ENCODE measurements at places on chromosomes 3 and 15.

- peak; percentile 8 for DNase-seq
These were observed 34.5 kb downstream of the ZFAND6 start for GRCh38 chr15:80093854-80094418.

DNA sequence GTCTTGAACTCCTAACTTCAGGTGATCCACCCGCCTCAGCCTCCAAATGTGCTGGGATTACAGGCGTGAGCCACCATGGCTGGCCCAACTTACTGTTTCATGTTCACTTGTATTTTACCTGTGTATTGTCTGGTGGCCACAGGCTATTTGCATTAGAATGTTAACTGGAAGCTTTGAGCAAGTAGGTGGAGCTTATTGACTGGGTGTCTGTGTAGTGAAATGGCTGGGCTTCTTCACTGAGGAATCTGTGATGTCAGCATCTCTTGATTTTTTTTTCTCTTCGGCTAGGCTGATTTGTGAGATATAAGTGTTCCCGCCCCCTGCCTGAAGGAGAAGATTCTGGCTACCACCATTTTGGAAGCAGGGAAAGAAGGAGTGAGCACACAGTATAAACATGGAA, 237.8 kb upstream of the PEX5L start:
- no peak for DNase-seq

DNA sequence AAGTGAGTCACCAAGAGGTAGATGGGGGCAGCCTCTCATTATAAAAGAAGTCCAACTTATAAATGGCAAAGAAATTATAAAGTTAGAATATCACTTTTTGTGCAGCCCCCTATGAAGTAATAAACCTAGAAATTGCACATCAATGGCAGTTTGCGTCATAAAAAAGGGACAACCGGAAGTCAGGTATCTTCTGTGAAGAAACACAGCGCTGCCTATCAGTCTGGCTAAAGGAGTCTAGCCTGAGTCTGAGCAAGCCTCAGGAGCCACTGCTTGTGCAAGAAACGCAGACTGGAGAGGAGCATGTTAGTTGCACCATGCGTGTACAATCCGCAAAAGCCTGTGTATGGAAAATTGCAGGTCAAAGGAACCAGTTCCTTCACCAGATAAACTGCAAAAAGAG, 178.4 kb downstream of the ARRDC4 start:
- DNase-seq: no peak

DNA sequence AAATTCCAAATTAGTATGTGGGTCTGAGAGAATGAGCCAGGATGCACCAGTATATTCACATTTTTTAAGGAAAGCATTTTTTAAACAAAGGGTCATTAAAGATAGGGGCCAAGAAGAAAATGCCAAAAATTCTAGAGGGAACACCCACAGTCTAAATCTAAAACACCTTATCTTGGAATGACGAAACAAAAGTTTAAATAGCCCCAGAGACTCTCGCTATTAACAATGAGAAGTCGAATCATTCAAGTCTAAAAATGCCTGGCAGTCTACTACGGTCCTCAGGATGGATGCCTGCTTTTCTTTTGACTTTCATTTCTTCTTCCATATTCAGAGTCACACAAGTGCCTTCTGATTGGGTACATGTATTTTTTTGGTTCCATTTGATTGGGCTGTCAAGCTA, 66.3 kb downstream of the SSUH2 start:
- no peak for DNase-seq

DNA sequence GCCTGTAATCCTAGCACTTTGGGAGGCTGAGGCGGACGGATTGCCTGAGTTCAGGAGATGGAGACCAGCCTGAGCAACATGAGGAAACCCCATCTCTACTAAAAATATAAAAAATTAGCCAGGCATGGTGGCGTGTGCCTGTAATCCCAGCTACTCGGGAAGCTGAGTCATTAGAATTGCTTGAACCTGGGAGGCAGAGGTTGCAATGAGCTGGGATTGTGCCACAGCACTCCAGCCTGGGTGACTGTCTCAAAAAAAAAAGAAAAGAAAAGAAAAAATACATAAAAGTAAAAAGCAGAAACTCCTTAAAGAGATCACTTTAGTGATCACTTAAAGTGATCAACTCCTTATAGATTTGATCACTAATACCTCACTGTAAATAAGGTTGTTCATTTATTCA, 78.0 kb downstream of the GMPS start:
- DNase-seq: no peak

- no peak for DNase-seq
These were observed 14.2 kb downstream of the IQGAP1 start for GRCh38 chr15:90402223-90402622.

DNA sequence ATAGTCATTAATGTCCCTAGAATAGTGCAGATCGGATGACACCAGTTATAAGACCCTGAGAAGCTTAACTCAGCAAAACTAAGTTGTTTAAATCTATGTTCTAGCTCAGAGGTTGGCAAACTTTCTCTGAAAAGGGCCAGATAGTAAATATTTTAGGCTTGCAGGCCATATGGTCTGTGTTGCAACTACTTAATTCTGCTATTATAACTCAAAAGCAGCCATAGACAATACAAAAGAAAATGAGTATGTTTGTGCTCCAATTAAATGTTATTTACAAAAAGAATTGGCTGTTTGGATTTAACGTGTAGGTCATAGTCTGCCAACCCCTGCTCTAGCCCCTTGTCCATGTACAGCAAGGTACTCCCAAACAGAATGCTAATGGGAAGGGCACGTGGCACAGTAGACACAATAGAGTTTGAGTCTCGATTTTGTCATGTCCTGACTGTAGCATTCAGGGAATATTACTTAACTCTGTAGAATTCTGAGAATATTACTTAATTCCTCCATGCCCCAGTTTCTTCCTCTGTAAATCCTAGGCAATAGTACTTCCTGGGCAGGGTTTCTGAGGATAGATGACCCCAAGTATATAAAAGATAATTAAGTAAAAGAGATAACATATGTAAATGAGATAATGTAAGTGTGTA, 70.5 kb upstream of the ATP2C1 start:
- DNase-seq: no peak

- DNase-seq: no peak
These were observed 13.0 kb downstream of the ZIC1 start for GRCh38 chr3:147422196-147422595.

DNA sequence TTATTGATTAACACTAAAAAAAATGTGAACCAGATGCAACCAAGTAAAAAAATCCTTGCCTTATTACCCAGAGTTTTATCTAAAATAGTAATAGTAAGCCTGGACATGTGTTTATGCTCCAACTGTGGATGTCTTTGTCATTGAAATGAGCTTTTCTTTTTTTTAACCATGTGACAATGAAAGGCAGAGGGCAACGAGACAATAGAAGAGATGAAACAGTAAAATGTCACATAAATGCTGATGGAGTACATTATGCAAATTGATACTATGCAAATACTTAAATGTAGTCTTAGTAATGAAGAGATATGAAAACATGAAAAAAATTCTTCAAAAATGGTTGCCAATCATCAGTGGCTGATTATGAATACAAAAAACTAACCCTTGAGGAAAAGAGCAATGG, 20.5 kb upstream of the CHMP2B start:
- DNase-seq: no peak

- DNase-seq: no peak
These were observed 106.5 kb downstream of the ZNF609 start for GRCh38 chr15:64566629-64567427.

DNA sequence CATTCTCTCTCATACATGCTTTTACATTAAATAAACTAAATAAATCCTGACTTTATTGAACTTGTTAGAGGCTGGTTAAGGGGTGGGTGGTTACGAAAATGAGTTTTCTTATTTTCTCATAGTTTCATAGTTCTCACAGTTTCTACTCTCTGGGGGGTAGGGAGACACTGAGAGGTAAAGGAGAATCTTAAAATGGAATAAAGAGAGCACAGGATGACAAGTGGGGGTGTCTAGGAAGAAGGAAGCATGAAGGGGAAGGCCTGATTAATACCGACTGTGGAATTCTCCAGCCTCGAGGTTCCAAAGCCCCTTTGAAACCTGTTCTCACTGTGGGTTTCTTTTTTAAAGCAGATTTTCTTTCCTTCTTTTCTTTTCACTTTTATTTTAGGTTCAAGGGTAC, 66.4 kb upstream of the TRA2B start:
- no peak for DNase-seq

- no peak for DNase-seq
These were observed 17.5 kb upstream of the P2RY1 start for GRCh38 chr3:152817400-152817799.

DNA sequence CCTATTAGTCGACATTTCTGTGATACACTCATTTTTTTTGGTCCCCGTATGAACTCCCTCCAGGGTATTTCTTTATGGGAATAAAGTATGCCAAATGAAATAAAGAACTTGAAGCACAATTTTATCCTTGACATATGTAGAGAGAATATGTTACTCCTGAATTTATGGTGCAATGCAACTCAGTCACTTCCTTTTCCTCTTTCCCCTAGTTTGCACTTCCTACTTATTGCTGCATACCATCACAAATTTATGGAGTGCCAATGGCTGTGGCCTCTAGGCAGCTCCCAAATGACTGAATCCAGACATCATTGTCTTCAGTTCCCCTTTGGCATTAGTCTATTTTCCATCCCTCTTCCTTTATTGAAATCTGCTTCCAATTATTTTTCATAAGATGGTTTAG, 403.5 kb downstream of the FHIT start:
- DNase-seq: no peak

GRCh38 chr3:54574906-54575617, 352.8 kb downstream of the LRTM1 start:
- no peak for DNase-seq

- no peak for DNase-seq
These were observed 30.8 kb upstream of the ARF4 start for GRCh38 chr3:57627976-57628375.

DNA sequence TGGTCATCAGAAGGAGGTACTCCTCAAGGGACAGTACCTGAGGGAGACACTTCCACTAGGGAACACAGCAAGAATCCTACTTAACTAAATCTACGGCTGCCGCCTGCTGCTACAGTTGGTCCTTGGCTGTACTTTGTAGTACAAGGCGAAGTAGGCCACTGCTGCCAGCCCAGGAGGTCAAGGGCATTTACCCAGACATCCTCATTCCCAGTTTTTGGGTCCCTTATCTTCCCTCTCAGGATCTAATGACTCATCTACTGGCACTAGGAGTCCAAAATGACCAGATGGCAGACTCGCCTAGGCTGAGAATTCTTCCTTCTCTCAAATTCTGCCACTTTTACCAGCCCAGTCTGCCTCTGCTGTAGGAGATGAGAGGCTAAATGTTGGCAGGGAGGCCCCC, 27.1 kb upstream of the LAMP3 start:
- no peak for DNase-seq

DNA sequence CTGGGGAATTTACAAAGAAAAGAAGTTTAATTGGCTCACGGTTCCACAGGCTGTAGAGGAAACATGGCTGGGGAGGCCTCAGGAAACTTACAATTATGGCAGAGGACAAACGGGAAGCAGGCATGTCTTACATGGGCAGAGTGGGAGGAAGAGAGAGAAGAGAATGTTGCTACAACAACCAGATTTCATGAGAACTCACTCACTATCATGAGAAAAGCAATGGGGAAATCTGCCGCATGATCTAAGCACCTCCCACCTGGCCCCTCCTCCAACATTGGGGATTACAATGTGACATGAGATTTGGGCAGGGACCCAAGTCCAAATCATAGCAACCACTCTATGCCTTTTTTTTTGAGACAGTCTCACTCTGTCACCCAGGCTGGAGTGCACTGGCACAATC, 28.8 kb downstream of the PCNP start:
- DNase-seq: no peak

DNA sequence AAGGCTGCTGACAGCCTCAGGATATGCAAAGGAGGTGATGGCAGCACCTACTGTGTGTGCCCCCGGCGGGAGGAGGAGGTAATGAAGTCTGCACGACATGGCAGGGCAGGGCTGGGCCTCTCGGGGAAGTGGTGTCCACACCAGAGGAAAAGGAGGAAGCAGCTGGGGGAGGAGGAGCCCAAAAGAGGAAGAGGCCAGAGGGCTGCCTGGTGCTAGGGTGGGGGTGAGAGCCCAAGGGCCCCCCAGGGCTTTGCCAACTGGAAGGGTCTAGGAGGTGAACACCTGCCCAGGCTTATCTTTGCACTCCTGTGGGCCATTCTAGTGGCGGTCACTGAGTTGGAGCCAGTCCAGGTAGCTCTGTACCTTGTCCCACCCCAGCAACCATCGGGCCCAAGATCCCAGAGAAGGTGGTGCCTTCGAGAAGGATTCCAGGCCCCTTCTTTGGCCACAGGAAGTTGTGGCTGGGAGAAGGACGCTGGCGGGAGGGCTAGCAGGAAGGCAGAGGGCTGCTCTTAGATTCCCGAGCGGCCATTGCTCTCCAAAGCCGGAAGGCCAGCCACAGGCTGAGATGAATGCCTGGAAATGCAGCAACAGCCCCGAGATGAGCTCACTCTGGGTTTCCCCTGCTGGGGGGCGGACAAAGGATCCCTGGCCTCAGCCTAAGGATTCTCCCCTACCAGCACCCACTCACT, 7.0 kb downstream of the GNAI2 start:
- peak; percentile 56 for DNase-seq

DNA sequence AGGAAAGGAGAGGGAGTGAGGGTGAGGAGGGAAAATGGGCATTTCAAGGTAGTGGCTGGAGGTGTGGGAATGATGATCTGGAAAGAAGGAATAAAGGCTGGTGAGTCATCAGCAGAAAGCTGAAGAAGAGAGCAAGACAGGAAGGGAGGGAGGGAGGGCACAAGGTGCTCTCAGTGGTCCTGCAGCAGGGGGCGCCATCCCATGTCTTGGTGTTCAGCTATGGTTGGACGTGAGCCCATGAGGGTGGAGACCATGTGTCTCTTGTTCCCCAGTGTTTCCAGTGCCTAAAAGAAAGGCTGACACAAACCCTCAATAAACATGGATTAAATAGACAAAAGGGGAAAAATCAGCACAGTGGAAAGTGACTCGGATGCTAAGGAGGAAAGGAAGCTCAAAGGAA, 228.5 kb downstream of the NTRK3 start:
- no peak for DNase-seq

DNA sequence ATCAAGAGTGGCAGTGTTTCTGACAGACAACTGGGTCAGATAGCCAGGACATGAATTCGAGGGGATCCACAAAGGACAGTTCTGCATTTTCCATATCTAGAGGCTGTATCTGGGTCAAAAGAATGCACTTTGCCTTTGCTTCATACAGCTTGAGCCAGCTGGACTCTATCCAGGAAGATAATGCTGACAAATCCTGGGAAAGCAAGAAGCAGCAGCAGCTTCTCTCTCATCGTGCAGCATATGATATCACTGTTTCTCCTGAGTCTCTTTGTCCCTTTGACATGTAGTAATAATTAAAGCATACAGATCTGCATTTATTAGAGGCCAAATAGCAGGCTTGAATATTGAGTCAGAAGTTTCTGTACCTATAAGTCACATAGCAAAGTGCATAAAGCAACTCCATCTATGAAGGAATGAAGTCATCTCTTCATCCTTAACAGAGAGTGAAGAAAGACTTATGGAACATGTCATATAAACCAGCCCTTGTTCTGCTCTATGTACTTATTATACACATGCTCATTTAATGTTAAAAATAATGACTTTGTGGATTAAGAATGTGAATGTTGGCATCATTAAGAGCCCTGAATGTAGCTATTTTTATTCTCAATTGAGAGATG, 236.8 kb upstream of the GBE1 start:
- DNase-seq: no peak

Data from activated CD4-positive, alpha-beta T cell treated with anti-CD3 and anti-CD28 coated beads, Interleukin-2, amount 50 U/mL, for 48 hours (primary cell).